ENCODE measurements at places on chromosomes 5 and 9.

DNA sequence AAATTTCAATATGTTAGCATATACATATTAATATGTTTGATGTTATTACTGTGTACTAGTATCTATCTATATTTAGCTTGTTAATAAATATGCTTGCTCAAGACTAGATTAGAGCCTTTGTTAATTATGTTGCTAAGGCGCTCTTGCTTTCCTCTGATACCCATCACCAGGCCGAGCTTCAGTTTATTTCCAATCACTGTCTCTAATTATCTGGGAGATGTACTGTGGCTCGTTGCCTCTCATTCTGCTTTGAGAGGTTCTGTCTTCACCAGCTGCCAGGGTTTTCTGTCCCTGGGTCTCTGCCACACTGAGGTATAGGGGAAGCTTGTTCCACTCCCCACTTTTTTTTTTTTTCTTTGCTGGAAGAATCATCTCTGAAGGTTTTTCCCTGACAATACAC lies 21.0 kb upstream of the TAF11L2 start:
- no peak for DNase-seq

- DNase-seq, result no peak
These were observed 116.6 kb upstream of the MAP3K1 start for GRCh38 chr5:56698463-56699381.

DNA sequence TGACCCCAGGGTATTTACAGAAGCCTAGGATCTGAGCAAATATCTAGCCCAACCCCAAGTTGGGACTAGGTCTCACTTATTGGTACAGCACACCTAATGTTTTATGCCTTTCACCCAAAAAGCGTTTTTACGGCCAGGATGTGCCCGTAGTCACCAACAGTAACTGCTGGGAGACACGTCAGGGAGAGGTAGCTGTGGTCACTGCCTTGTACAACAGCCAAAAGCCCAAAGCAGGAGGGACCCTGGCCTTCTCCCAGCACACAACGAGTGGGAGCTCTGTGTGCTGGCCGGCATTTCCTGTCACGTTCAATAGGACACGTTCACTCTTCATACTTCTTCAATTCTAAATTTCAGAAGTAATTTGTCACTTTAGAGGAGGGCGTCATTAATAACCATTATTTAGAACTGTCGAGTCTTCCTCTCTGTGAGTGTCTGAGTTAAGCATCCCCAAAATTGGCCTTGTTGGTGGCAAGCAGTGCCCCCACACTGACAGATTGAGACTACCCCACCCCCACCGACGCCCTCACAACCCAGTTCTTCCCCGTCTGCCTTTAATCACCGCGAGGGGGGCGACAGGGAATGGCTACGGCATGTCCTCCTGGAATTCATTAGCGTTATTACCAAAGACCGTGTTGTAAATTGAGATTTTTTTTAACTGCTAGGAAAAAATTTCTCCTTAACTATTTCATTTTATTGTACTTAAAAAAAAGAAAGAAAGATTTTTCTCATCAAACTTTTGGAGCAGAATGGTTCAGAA lies 80.7 kb downstream of the MVB12B start:
- no peak for DNase-seq

DNA sequence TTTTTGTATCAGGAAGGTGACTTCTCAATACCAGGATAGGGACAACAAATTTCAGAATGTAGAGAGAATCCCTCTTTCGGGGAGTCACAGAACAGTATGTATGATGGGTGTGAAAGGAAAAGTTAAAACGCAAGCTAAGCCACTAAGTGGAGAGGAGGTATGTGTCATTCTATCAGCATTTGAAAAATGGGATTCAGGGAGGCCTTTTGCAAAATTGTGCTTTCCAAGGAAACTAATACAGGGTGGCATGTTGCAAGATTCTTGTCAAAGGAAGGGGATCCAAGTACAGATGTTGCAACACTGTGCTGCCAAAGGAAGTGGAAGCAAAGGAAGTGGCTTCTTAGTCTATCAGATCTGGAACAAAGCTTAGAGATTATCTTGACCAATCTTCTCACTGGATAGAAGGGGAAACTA lies 12.6 kb upstream of the TNIP1 start:
- DNase-seq, result peak; percentile 94

- no peak for DNase-seq
These were observed 1.3 kb upstream of the TMEM210 start for GRCh38 chr9:137172901-137173795.

- DNase-seq, result no peak
These were observed 19.3 kb downstream of the DMRT3 start for GRCh38 chr9:995781-996180.

DNA sequence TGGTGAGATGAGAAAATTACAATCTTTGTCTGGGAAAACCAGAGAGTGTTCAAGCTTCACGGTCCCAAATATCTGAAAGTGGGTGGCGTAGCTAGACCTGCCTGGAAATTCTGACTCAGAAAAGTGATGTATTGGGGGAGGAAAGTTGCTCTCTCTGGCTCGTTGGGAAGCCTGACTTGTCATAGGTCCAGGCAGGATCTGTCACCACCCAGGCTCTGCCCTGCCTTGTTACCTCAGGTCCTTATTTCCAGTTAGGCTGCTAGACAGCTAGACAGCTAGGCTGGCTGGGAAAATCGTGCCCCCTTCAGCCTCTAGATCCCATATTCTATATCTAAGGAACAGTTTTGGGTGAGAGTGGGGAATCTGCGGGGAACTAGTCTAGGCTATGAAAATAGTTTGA lies 41.0 kb upstream of the HCN1 start:
- DNase-seq, result no peak

GRCh38 chr5:9498541-9499497 lies 47.1 kb downstream of the SEMA5A start:
- DNase-seq, result peak; percentile 33

DNA sequence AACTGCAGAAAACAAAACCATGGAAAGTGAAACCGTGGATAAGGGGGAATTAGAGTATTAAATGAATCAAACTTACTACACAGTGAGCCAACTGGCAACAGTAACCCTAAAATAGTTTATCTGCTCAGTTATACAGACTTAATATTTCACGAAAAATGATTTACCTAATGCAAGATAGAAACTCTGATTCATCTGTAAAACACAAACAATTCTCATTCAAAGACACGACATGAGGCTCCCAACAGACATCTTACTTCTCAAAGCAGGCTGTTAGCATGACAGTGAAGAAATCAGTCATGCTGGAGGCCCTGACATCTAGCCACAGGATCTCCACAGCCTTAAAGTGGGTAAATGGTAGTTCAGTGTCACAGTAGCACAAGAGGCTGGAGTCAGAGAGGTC lies 131.2 kb downstream of the FBN2 start:
- DNase-seq, result no peak

GRCh38 chr5:74364507-74364906 lies 276.0 kb downstream of the ENC1 start:
- DNase-seq, result no peak

DNA sequence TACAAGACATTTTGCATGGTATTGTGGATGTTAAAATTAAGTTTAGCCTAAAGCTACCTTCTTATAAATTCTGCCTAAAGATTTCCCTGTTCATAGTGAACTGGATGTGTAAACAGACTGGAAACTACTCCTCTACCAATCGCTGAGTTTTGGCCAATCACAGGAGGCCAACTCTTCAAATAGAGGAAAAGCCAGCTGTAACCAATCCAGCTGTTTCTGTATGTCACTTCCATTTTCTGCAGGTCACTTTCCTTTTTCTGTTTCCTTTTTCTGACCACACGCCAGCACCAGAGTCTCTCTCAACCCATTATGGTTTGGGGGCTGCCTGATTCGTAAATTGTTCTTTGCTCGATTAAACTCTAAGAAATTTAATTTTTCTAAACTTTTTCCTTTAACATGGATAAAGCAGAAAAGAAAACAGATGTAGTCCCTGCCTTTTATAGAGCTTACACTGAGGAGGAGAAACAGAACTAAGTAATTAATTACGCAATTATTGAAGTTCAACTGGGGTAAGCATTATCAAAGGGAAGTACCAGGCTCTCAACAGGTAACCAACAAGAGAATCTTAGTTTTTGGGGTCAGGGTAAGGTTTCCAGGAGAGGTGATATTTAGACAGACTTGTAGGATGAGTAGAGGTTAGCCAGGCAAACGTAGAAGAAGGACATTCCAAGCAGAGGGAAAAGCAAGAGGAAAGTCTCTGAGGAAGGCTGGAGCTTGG lies 27.7 kb downstream of the RANBP3L start:
- DNase-seq, result no peak

- no peak for DNase-seq
These were observed 28.7 kb downstream of the NEK6 start for GRCh38 chr9:124286292-124286931.

DNA sequence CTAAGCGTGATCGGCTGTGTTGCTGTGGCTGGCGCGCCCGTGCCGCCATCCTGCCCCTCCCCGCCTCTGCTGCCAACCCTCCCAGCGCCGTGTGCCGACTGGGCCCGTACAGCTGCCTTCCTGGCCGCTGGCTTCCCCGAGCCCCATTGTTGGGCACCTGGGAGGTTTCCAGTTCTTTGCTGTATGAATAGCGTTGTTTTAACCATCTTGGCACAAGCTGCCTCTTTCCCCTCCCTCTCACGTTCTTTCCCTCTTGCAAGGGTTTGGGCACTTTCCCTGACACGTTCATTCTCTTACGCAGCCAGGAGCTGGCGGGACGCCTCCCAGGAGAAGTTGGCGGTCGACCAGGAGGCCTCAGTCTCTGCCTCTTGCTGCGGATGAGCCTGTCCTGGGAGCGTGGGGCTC lies 43.1 kb upstream of the RXRA start:
- DNase-seq, result peak; percentile 88

DNA sequence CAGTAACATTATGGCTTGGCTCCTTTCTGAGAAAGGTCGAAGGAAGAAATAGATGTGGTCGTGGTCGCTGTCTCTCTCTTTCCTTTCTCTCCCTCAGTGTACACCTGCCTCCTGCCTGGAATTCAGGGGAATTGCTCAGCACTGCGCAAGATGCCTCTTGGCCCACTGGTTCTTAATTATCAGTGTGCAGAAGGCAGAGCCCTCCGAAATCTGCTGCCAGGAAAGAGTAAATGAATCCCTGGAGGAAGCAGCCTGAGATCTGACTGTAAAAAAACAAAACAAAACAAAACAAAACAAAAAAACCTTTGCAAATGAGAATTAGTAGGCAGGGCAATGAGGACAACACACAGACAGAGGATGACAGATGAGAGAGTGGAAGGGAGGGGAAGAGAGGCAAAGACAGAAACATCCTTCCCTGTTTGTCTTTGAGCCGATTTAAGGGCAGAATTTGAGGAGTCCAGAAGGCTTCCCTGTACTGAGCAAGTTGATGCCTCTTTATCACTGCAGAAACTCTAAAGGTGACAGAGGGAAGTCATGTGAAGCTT lies 113.8 kb upstream of the PUM3 start:
- no peak for DNase-seq

GRCh38 chr9:129891569-129891968 lies 56.3 kb downstream of the USP20 start:
- DNase-seq, result no peak

GRCh38 chr9:72728031-72728770 lies 206.8 kb downstream of the TMC1 start:
- no peak for DNase-seq

DNA sequence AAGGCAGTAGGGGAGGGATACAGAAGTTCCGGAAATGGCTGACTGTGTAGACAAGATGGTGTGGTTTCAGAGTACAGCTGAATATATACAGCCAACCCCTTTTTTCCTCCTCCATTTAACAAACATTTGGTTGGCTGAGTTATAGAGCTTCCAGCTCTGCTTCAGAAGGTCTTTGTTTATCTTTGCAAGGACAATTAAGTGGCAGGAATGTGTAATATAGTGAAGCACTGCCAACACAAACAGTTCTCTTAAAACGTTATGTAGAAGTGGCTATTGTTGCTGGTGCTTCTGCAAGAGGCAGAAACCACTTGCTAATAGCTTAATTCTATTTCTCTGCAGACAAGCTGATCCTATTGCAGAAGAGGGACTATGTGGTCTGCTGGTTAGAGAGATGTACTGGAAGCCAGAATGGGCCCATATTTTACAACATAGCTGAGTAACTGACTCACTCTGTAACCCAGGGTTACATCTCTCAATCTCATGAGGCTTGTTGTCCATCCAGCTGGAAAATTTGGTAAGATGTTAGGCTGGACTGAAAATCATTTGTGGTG lies 62.7 kb upstream of the OSMR start:
- peak; percentile 38 for DNase-seq
